ENCODE measurements at places on chromosomes 6 and 20. TPM values are rescaled to one million over a fixed set of nuclear protein-coding genes. Genes with fewer than 3 reads are reported as not detected.

DNA sequence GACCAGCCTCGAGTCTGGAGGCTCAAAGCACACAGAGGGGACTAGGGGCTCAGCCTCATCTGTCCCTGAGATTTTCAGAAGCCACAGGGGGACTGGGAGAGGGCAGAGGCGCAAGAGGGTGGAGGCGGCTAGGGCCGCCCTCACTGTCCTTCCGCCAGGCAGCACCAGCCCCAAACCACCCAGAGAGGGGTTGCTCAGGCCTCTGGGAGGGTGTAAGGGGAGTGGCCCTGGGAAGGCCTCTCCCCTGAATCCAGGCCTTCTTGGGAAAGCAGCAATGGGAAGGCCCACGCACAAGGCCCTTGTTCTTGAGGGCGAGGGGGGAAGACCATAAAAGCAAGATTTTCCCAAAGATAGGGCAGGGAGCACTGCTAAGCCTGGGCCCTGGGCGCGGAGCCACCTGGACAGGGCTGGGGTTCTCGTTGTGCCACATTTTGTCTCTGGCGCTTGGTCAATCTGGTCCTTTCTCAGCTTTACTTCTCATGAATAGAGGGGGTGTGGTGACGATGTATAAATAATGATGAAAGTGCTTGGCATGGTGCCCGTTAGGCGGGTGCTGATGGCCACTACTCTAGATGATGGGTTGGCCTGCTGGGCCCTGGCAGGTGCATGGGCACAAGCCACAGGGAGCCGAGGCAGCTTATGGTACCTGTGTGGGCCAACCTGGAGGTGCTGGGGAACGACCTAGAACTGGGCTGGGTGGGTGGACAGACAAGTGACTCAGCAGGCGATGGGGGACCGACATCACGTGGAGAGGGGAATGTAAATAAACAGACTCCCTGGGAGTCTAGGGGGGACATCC is 4.8 kb downstream of the SAMD10 start:
- peaks cover 6% of the 10 kb centered on the region for H3K4me1 ChIP-seq
- H3K36me3 ChIP-seq, result no peaks in the 10 kb centered on the region
- peaks cover 20% of the 10 kb centered on the region for H3K27me3 ChIP-seq

DNA sequence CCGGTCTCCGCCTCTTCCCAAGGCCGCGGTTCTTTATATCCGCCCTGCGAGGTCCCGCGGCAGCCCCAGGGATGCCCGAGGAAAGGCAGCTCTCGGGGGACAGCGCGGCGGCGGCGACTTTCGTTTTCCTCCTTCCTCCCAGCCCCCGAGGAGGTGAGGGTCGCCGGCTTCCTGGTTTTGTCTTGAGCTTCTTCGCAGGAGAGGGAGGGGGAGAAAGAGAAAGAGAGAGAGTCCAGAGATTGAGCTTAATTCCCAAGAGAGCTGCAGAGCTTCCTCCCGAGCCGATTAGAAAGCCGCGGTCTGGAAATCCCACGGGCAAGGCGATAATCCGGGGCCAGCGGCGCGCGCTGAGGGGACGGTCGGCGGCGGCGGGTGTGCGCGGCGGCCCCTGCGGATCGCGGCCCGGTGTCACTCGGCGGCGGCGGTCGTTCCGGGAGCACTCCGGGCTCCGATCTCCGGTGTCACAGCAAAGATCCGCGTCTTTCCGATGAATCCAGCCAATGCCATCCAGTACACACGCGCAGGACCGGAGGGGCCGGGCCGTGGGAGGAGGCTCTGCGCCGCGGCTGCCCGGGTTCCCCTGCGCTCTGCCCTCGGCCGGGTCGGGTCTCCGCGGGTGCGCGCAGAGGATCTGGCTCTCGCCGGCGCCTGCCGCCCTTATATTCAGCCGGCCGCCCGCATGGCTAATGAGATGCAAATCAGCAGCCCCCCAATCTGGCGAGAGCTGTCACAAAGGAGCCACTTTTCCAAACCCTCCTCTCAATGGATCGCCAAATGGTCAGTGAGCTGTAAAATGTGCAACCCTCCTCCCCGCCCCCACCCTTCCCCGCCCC is at the start of gene DLL1:
DLL1 (minus strand) TSS at position 783 of the 833 bp plus-strand sequence. CDS start 939 bp downstream, outside the sequence.
- H3K4me1 ChIP-seq, result peaks cover 68% of the 10 kb centered on the region
- DNase-seq, result peak; percentile 97
- H3K27ac ChIP-seq, result peak within 1 kb of the TSS; percentile 91

The C6orf136 gene
- total RNA-seq, result 9.4 TPM

- no peaks in the 10 kb centered on the region for H3K36me3 ChIP-seq
- no peaks in the 10 kb centered on the region for H3K27me3 ChIP-seq
- no peak overlapping the region for H3K27ac ChIP-seq
- peak; percentile 69 for DNase-seq
Measured at GRCh38 chr6:129251669-129252376, 368.9 kb downstream of the LAMA2 start.

The RSPH9 gene
- 1.4 TPM for total RNA-seq

DNA sequence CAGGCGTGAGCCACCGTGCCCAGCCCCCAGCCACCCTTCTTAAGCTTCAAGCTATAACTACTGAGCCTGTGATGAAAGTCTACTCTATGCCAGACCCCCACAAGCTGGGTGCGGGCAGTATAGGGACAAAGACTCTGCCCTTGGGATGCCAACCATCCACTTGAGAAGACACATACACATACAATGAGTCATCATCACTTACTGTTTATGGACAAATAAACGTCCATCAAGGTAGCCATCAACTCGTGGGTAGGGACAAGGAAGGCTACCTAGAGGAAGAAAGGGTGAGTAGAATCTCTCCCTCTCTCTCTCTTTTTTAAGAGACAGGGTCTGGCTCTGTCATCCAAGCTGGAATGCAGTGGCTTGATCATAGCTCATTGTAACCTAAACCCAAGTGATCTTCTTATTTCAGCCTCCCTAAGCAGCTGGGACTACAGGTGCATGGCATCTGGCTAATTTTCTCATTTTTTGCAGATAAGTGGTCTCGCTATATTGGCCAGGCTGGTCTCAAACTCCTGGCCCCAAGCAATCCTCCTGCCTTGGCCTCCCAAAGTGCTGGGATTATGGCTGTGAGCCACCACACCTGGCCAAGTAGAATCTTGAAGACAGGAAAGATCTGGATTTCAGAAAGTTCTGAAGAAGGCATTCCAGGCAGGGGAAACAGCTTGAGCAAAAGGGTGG is 2.6 kb upstream of the TP53INP2 start:
- peaks cover 46% of the 10 kb centered on the region for H3K27me3 ChIP-seq
- no peaks in the 10 kb centered on the region for H3K4me1 ChIP-seq
- H3K36me3 ChIP-seq, result no peaks in the 10 kb centered on the region
- no peak overlapping the region for H3K27ac ChIP-seq
- DNase-seq, result no peak
- no peak overlapping the region for H3K4me3 ChIP-seq

DNA sequence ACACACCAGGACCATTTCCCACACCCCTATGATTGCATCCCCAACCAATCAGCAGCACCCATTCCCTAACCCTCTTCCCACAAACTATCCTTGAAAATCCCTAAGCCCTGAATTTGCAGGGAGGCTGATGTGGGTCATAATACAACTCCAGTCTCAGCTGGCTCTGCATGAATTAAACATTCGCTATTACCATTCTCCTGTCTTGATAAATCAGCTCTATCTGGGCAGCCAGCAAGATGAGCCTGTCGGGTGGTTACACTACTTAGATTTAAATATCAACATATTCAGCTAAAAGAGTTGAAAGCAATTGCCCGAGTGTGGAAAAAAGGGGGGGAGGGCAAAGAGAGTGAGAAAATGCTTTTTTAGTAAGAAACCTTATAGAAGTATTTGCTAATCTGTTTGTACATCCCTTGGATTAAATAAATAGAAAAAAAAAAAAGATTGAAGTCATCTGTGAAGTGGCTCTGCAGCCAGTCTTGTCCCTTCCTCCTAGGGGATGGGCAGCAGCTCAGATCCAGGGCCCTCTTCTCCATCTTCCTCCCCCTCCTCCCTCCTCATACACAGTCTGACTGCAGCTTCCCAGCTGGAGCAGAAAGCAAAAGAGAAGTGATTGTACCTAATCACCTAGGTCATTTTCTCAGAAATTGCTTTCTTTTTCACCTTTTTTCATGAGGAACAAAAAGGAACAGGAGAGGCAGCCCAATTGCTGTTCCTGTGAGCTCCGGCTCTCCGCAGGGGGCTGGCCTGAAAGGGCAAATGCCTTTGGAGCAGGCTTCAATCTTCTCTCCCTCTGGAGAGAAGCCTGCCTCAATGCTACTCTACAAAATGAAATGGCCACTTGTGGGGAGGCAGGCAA is 356.6 kb upstream of the SULF2 start:
- peak; percentile 74 for DNase-seq
- peaks cover 33% of the 10 kb centered on the region for H3K4me1 ChIP-seq
- no peaks in the 10 kb centered on the region for H3K27me3 ChIP-seq
- no peak overlapping the region for H3K4me3 ChIP-seq
- no peaks in the 10 kb centered on the region for H3K36me3 ChIP-seq

DNA sequence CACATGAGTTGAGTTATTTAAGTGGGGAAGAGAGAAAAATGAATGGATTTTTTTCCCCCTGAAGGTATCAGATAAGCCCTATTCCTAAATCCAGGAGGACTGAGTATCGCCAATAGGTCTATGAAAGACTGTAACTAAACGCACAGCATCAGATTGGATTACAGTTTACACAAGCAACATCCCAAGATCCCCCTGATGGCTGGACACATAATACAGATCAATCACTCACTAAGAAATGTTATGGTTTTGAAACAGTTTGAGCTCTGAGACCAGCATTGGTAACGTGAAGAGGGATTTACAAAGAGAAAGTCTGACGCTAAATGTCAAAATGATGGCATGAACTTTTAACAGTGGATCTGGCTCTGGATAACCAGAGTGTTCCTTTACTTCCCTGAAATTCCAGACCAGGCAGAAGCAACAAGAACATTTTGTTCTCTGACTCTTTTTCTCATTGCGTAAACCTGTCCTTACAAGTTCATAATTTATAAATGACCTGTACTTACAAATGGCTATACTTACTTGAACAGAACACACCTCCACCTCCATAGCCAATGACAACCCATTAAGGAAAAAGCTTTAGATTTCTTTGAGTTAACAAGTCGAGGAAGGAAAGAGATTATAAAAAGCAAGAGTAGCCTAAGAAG is 131.8 kb upstream of the BEND3 start:
- no peak overlapping the region for H3K27ac ChIP-seq
- H3K4me3 ChIP-seq, result no peak overlapping the region
- no peaks in the 10 kb centered on the region for H3K27me3 ChIP-seq
- no peaks in the 10 kb centered on the region for H3K36me3 ChIP-seq
- DNase-seq, result no peak

The SIRPG gene
- total RNA-seq, result not detected

- no peak overlapping the region for H3K4me3 ChIP-seq
- peaks cover 2% of the 10 kb centered on the region for H3K27me3 ChIP-seq
- H3K4me1 ChIP-seq, result peaks cover 8% of the 10 kb centered on the region
- peak overlapping the region; percentile 55 for H3K27ac ChIP-seq
Measured at GRCh38 chr20:50790651-50791277, 4.1 kb upstream of the BCAS4 start.

DNA sequence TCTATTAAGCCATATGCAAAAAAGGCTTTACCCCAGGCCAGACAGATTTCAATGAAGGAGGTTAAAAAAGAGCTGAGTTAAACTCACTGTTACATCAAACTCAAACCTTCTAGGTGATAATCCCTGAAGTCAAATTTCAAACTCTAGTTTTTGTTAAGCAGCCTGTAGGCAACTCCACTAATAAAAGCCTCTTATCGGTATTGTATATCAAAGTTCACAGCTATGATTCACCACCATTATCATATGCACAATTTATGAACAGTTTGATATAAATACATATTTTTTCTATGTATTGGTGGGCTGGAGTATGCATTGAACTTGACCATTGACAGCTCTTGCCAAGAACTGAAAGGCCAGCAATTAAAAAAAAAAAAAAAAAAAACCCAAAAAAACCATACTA is 308.2 kb downstream of the BTBD3 start:
- H3K36me3 ChIP-seq, result no peaks in the 10 kb centered on the region
- no peak for DNase-seq
- H3K27me3 ChIP-seq, result no peaks in the 10 kb centered on the region
- no peaks in the 10 kb centered on the region for H3K4me1 ChIP-seq
- no peak overlapping the region for H3K4me3 ChIP-seq

The IL17A gene
- not detected for total RNA-seq

The PMEPA1 gene
- 0.03 TPM for total RNA-seq

- no peak overlapping the region for H3K27ac ChIP-seq
- no peak overlapping the region for H3K4me3 ChIP-seq
- H3K27me3 ChIP-seq, result no peaks in the 10 kb centered on the region
- no peaks in the 10 kb centered on the region for H3K36me3 ChIP-seq
Measured at GRCh38 chr6:81194374-81194773, 558.1 kb downstream of the TENT5A start.

- no peak overlapping the region for H3K27ac ChIP-seq
- H3K4me1 ChIP-seq, result peaks cover 11% of the 10 kb centered on the region
- H3K4me3 ChIP-seq, result no peak overlapping the region
- H3K27me3 ChIP-seq, result no peaks in the 10 kb centered on the region
- peak; percentile 44 for DNase-seq
- H3K36me3 ChIP-seq, result no peaks in the 10 kb centered on the region
Measured at GRCh38 chr20:45685896-45686295, 15.9 kb upstream of the WFDC11 start.

The ZNF512B gene
- 2.9 TPM for total RNA-seq

The CCN2 gene
- total RNA-seq, result 54.5 TPM

- H3K4me3 ChIP-seq, result no peak overlapping the region
- DNase-seq, result no peak
- H3K27me3 ChIP-seq, result no peaks in the 10 kb centered on the region
- H3K27ac ChIP-seq, result no peak overlapping the region
- H3K36me3 ChIP-seq, result no peaks in the 10 kb centered on the region
Measured at GRCh38 chr6:4153514-4153985, 18.2 kb upstream of the ECI2 start.

DNA sequence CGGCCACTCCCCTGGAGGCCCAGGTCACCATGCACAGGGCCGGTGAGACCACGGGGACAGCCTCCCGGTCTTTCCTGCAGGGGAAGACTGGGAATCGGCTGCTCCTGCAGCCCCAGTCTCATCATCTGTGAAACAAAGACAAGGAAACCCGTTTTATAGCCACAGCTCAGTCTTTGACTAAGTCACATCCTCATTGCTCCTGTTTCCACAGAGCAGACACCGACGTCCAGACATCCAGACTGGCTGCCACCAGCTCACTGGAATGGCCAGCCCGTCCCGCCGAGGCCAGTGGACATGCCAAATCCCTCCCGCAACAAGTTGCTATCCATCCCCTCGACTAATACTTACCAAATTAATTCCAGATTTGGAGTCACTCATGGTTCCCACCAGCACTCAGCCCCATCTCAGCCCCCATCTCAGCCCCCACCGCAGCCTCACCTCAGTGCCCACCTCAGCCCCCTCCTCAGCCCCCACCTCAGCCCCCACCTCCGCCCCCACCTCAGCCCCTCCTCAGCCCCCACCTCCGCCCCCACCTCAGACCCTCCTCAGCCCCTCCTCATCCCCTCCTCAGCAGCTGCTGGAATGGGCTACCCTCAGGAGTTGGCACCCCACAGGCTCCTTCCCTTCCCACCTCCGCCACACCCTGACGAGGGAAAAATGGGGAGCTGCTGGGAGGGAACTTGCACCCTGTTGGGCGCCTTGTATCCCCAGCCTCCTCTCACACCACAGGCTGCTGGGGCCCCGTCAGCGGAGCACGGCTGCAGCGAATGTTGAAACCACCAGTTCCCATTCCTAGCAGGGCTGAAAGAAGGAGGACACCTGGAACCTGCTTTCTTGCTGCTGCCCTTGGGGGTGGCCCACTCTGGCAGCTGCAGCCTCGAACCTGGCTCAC is 48.7 kb downstream of the YTHDF1 start:
- H3K4me1 ChIP-seq, result peaks cover 9% of the 10 kb centered on the region
- peaks cover 26% of the 10 kb centered on the region for H3K27me3 ChIP-seq
- H3K36me3 ChIP-seq, result no peaks in the 10 kb centered on the region
- H3K4me3 ChIP-seq, result no peak overlapping the region
- DNase-seq, result no peak

GRCh38 chr20:217266-217665 is 9.8 kb upstream of the DEFB129 start:
- no peak overlapping the region for H3K27ac ChIP-seq
- DNase-seq, result no peak
- no peak overlapping the region for H3K4me3 ChIP-seq
- H3K4me1 ChIP-seq, result no peaks in the 10 kb centered on the region

The COL9A1 gene
- total RNA-seq, result 36.9 TPM

Data from neural progenitor cell (in vitro differentiated cells).